GM10248 (cell line): ENCODE measurements at places on chromosomes 11 and 22.

DNA sequence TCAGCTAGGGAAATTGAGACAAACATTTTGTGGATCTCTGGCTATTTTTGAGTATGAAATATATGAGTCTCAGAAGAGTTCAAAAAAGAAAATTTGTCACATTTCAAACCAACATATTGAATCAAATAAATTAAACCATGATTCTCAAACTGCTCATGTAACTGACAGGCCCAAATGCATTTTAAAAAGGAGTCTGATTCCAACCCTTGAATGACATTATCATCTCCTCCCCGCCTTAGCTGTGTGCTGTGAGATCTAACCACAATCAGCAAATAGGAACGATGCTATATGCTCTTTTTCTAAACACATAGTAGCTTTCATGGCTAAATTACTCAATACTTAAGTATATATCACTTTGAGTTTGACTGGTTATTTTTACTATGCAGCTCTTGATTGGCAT is 57.1 kb downstream of the EFCAB6 start:
- DNase-seq = no peak

GRCh38 chr11:59225017-59225416 is 12.3 kb upstream of the MPEG1 start:
- DNase-seq = no peak

DNA sequence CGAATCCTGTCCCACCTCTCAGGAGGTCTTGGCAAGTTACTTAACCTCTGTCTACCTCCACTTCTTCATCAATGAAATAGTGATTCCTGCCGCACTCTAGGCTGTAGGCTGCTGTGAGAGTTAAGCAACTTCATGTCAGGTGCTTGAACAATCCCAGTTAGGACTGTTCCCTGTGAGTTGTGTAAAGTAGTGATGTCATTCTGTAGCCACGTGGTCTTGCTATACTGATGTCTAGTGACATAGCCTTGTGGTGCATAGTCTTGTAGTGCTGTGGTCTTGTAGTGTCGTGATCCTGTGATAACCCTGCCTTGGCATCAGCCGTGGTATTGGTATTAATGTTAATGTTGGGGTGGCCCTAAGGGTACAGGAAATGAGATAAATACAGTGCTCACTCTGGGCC is 30.3 kb upstream of the PRR5 start:
- no peak for DNase-seq

GRCh38 chr11:984546-984945 is 52.0 kb downstream of the MUC6 start:
- DNase-seq = no peak

GRCh38 chr22:46416891-46417580 is 81.5 kb downstream of the TRMU start:
- no peak for DNase-seq

- peak; percentile 20 for DNase-seq
Measured at GRCh38 chr11:79439886-79440570, 802 bp downstream of the TENM4 start.

DNA sequence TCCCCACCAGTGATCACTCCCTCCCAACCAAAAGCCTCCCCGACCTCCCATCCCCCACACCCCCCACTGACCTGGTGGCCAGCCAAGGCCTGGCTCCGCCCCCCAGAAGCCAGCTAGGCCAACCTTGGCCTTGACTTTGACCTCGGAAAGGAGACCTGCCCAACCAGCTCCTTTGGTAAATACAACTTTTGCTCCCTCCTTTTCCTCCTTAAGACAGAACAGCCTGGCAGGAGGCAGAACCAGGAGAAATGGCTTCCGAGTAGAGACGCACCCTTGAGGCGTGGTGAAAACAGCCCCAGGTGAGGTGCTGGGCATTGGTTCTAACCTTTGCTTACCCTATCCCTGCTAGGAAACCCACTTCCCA is 27.0 kb downstream of the PLEKHA7 start:
- DNase-seq = no peak

DNA sequence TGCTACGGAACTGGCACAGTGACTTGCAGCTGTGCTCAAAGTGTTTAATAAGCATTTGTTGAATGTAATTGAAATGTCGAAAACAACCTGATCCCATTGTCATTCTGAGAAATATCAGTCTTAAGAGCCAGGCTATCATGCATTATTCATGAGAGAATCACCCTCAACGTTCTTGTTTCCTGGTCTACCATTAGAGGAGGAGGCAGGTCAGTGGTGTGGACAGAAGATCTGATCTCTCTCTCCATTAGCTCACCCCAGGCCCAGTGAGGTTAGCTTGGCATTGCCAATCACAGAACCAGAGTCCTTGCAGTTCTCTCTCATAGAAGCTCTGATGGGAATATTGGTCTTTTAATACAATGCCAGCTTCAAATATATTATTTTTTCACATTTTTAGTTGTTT is 121.1 kb upstream of the SPON1 start:
- no peak for DNase-seq

GRCh38 chr11:122628810-122629555 is 26.5 kb upstream of the UBASH3B start:
- DNase-seq = peak; percentile 65

GRCh38 chr11:10375280-10375971 is 70.6 kb downstream of the ADM start:
- no peak for DNase-seq

GRCh38 chr11:77407613-77408012 is 66.3 kb downstream of the PAK1 start:
- DNase-seq = no peak

DNA sequence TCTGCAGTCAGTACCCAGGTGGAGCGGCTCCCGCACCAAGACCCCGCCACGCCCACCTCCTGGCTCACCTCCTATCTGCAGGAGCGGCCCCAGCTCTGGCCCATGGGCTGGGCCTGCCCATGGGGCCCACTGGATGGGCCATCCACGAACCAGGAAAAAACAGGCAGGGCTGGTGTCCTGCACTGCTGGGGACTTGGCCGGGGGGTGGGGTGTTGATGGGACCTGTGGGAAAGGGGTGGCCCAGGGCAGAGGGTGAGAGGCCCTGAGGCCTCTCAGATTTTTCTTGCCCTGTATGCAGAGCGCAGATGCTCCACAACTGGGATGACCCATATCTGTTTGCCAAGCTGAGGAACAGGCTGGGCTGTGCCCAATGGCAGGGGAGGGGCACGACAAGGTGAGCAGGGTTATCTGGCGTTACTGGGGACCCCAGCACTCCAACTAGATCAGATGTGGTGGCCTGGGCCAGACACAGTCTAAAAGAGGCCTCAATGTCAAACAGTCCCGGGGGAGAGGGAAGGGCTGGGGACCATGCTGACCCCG is 2.7 kb upstream of the PIM3 start:
- no peak for DNase-seq

GRCh38 chr22:19970479-19971275 is 29.1 kb upstream of the TXNRD2 start:
- peak; percentile 88 for DNase-seq

DNA sequence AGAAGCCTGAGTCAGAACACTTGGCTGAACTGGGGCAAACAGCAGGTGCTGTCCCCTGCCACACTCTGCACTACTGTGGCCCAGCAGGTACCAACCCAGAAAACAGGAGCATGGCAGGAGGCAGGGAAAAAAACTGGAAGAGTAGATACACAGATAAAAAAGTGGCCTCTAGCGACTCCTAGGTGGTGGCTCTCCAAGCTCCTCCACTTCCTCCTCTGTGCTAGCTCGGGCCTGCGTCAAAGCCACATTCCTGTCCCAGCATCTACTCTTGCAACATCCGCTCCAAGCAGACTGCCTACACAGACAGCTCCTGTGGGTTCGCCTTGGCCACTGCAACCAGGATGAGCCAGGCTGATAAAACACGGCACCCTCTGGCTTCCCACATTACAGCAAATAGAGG is 6.9 kb downstream of the OR8B12 start:
- no peak for DNase-seq

DNA sequence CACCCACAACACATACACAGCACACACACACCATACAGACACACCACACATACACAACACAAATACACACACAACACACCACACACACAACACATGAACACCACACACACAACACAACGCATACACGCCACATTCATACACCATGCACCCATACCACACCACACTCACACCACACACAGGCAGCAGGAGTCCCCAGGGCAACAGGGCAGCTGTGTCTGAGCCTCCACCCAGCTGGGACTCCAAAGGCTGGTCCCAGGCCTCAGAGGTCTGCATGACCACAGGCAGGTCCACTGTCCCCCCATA is 3.3 kb upstream of the WNT7B start:
- no peak for DNase-seq

GRCh38 chr11:102929166-102929565 is 26.4 kb downstream of the MMP13 start:
- no peak for DNase-seq

DNA sequence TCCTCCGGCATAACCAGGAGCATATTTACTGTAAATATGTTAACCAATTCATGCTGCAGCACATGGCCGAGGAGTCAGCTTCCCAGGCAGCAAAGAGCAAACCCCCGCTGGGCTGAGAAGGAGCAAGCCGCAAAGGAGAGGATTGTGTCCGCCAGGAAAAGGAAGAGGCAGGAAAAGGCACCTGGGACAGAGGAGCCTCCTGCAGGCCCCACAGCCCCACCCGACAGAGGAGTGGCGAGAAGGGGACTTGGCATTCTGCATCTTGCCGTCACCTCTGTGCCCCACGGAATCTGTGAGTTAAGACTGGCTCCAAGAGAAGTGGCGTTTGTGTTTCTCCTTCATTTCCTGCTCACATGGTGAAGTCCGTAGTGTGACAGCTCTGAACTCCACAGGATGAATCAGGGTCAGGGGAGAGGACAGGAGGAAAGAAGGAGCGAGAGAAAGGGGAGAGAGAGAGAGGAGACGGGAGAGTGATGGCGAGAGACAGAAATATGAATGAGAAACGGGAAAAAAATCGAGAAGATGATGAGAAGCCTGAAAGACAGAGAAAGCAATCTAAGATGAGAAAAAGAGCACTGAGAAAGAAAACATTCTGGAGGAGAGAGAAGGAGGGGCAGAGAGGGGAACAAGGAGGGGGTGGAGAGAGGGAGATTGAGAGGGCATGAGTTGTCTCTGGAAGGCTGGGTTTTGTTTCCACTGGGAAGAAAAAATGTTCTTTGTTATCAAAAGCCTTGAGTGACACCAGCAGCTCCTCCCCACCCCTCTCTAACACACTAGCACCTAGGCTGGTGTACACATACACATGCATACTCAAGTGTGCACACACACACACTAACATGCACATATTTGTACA is 489.6 kb downstream of the MN1 start:
- no peak for DNase-seq

- no peak for DNase-seq
Measured at GRCh38 chr22:49480896-49481658, 346.6 kb downstream of the BRD1 start.

DNA sequence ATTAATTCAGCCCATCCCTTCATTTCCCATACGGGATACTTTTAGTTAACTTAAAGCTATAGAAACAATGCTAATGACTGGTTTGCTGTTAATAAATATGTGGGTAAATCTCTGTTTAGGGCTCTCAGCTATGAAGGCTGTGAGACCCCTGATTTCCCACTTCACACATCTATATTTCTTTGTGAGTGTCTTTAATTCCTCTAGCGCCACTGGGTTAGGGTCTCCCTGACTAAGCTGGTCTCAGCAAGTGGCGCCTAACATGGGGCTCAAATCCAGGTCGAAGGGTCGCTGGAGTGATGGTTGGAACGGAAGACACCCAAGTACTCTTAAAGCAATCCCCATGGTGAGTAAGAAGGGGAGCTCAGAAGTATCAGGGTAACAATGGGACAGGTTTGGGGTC is 14.4 kb upstream of the OOSP1 start:
- no peak for DNase-seq

GRCh38 chr11:68287419-68287818 is 15.6 kb upstream of the C11orf24 start:
- no peak for DNase-seq

DNA sequence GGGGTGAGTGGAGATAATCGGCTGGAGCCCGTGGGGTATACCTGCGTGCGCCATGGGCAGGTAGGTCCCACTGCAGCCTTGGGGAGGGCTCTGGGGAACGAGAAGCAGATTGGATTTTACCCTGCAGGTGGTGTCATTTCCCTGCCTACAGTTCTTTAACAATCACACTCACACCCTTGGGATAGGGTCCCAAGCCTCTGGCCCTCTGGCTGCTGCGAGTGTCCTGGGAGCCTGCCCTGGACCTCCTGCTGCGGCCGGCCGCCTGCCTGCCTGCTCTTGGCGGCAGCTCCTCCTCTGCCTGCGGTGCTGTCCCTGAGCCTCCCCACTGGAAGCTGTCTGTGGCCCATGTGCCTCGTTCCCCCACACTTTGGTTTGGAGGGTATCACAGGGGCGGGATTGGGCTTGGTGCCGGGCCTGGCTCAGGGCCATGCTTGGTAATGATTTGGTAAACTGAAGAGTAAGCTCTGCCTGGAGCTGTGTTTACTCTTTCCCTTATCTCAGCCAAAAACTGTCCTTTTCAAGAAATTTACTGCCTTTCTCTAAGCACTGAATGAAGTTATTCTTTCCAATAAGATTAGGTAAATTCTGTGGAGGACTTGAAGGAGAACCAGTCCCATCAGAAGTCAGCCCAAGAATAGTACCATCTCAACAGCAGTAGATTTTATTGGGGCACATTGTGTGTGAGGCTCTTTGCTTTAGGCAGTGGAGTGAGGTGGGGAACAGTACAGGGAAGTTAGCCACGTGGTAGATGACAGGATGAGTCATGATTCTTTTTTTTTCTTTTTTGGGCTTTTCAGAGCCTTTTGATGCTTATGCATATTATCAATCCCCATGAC is 53.7 kb downstream of the TBC1D22A start:
- DNase-seq = no peak

DNA sequence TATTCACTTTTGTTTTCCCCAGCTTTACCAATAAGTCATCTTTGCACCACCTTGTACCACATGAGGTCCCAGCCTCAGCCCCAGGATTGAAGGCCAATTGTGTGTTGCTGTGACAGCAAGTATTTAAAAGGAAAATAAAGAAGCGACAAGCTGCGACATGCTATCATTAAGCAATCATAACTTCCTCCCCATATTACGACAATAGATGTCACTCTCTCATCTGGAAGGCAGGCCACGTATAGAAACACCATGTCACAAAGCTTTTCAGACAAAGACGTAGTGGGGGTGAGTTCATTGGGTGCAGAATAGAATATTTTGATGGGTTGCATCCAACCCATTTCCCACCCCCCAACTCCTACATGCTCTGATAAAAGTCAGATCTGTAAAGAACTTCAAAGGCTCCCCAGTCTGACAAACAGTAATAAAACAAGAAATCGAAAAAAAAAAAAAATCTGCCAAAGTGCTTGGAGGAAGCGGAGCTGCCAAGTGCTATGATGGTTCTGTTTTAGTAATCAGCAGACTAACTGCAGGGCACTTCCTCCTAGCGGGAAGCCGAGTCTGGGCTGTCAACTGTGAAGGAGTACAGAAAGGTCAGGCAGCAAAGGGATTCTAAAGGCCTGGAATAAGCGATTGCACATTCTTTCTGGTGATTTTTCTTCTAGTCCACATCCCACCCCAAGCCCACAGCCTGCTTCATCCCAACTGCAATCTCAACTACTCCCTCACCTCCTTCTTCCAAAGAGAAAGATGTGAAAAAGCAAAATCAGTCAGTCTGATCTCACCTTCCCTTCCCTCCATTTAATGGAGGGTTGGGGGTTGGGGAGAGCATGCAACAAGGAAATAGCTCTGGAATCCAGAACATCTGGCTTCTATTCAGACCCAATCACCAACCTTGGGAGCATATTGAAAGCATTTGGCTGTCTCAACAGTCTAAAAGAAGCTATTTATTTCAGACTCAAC is 131.4 kb upstream of the UBASH3B start:
- DNase-seq = no peak
